Activated T-cell treated with anti-CD3 and anti-CD28 coated beads, Interleukin-2, amount 50 U/mL, for 4 hours (primary cell): ENCODE measurements at places on chromosomes 12 and 14.
A peak's percentile ranks its signal among the peaks of the same experiment; 100 is the strongest.

DNA sequence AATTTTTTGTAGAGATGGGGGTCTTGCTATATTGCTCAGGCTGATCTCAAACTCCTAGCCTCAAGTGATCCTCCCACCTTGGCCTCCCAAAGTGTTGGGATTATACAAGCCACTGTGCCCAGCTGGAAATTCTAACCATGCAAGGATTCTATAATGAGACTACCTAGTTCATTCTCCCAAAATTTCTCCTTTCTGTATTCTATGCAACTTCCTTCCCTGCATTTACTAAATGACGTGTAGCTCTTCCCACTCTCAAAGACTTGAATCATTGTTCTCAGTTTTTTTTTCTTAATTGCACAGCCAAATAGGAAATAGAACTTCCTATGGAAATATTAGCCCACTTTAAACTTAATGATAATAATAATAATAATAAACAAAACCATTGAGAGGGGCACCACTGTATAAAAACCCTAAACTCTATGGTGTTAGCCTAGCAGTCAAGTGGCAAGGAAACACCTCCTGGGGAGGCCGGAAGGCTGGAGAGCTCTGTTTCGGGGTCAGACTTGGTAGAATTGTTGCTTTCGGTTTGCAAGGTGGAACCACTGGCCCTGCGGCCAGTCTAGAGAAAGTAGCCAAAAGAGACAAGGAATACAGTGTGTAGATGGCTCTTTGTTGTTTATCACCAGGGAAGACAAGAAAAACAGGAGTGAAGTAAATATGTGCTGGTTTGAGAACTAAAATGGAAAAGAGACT is 40.0 kb upstream of the TESC start:
- DNase-seq: no peak

- DNase-seq: no peak
Measured at GRCh38 chr12:30500532-30500931, 195.1 kb downstream of the IPO8 start.

DNA sequence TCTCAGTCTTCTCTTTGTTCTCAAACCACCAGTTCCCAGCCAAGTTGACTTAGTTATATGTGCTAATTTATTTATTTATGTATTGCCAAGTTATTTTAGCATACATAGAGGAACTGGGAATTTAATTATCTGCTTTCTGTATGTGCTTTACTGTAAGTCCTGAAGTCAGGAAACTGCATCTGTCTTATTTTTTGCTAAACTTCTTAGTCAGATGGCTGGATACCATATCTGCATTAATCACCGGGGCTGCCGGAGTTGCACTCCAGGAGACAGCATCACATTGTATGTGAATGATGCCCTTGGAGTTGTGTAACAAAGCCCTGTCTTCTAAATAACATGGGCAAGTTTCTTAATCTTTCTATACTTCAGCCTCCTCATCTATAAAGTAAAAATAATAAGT is 96.2 kb downstream of the MON2 start:
- DNase-seq: no peak

DNA sequence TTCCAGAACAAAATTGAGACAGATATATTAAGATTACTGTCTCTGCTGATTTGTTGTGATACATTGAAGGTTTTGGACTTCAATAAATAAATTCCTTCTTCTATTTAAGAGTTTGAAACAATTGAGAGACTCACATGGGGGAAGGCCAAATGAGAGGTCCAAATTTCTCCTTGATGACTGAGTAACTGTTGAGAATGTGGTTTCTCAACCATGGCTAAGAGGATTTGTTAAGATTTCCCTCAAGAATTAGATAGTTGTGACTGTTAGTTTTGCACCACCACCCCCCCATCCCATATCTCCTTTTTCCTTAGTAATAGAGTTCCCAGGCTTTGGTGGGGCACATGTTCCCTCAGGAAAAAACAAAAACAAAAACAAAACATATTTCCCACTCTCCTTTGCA is 47.7 kb upstream of the IGF1 start:
- no peak for DNase-seq

GRCh38 chr12:79555028-79555925 is 135.5 kb downstream of the PAWR start:
- DNase-seq: no peak

DNA sequence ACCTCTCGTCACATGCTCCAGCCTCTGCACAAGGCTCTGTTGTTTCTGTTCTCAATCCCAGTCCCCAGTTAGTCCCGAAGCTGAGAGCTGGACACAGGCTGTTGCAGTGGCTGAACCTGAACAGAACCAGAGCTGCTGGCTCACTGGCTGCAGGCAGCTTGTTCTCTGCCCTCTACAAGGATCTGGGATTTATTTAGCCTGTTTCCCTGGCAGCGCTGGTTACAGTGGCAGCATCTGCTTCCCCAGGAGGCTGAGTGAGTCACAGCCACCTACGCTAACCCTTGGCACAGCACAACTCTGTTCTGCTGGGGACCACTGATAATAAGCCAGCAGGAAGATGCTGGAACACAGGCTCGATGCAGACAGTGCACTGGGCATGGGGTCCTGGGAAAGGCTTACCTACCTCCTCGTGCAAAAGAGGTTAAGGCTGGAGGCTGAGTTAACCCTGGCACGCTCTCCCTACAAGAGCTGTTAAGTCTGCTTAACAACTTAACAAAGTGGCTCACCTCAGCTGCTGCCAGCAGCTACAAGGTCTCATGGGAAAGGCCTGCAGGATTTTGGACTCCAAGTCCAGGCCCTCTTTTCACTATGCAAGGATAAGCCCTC is 299.6 kb downstream of the PCNX1 start:
- no peak for DNase-seq

DNA sequence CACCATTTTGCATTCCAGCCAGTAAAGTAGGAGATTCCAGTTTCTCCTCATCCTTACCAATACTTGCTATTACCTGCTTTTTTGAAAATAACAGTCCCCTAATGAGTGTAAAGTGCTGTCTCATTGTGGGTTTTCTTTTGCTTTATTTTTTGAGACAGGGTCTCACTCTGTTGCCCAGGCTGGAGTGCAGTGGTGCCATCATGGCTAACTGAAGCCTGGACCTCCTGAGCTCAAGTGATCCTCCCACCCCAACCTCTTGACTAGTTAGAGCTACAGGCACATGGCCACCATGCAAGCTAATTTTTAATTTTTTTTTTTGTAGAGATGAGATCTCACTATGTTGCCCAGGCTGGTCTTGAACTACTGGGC is 60.6 kb downstream of the NINJ2 start:
- DNase-seq: no peak

DNA sequence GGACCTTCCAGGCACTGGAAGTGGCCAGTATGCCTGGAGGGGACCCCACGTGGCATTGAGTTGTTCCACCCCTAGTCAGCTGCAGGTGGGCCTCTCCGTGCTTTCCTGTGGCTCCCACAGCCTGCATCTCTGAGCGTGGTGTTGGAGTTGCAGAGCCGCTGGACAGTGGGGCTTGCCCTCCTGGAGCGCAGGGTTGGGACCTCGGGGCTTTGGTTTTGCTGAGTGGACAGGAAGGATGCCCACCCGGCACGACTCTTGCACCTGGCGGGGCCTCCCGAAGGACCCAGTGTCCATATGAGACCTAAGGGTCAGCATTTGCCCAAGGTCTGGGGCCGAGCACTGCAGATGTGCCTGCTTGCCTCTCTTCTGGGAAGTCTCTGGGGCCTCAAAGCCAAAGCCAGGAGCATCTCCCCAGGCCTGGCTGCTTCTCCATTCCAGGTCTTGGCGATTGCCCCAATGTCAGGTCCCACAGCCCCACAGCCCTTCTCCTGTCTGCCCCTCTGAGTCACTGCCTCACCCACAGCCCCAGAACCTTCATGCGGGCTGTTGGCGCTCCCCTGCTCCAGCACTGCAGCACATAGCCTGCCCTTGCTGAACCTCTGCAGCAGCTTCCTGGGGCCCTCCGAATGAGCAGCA is 1.5 kb downstream of the PACS2 start:
- no peak for DNase-seq

- DNase-seq: no peak
Measured at GRCh38 chr14:81550001-81550637, 16.5 kb upstream of the SEL1L start.

DNA sequence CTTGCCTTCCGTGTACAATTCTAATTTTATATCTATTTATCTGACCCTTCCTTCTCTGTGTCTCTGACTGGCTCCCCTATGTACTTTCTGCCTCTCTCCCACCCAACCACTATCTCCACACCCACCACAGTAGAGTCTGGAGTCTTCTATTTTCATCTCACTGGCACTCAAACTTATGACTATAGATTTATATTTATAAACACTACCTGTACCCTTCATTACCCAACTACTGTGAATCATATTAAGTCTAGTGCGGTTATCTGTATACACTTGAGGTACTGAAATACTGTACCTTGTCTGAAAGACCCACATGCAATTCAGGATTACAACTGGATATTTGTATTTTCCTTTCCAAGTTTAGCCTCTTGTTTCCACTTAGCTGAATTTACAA is 36.1 kb downstream of the ATP2B1 start:
- no peak for DNase-seq

GRCh38 chr12:110246636-110247339 is 34.3 kb upstream of the ATP2A2 start:
- DNase-seq: no peak

DNA sequence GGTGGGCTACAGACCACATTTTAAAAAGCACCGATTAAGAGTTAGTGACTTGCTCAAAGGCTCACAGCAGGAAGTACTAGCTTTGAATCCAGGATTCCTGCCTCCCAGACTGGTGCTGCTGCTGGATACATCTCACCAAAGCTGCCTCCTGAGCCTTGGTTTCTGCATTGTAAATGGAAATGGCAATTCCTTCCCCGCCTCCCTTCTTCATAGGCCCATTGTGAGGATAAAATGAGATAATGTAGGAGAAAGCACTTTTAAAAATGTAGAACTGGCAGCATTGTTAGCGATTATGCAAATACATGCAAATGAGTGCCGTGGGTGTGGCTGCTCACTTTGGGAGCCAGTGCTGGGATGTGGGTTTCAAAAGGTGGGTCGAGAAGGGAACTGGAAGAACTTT is 15.4 kb downstream of the PDE1B start:
- DNase-seq: no peak

DNA sequence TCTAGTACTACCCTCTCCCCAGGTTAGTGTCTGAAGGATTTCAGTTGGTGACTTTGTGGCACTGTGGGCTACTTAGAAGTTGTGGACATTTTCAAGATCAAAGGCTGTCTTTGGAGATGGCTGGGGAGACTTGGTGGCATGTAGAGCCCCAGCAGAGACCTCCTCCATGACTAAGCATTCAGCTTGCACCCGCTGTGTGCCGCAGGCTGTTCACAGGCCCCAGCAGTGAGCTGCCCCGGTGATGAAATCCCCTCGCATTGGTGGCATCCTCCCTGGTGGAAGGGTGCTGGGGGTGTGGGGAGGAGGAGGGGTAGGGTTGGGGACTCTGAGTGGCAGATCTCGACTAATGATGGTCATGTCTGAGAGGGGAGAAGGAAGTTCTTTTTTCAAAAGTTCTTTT is 173.9 kb downstream of the TSPAN9 start:
- no peak for DNase-seq

DNA sequence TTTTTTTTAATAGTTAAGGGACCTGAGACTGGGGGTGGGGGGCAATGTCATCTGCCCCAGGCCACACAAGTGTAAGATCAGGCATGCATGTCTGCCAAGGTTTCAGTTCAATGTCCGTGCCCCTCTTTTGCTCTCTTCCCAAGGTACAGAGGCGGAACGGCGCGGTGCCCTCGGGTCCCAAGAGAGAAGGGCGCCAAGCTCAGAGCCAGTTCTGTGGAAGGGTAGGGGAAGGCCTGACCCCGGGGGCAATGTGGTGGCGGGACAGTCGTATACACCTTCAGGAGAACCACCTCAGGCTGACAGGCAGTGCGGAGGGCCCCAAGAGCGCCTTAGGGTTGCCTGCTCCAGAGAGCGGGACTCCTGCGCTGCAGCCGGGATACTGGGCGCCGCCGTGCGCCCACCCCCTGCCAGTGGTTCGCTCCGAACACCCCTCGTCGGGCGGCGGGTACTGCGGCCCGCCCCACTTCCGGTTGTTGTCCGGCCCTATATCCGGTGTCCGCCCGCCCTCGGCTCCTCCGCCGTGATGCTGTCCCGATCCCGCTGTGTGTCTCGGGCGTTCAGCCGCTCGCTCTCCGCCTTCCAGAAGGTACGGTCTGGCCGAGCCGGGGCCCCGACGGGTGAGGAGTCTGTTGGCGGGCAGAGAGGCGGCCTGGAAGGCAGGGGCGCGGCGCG is at the start of gene DLST:
Gene DLST (plus strand): TSS at position 486 of the 672 bp plus-strand sequence. CDS start 38 bp downstream, at position 524.
- peak; percentile 80 for DNase-seq

GRCh38 chr12:77339610-77340009 is 274.2 kb upstream of the E2F7 start:
- no peak for DNase-seq

GRCh38 chr14:75738192-75738591 is 77.1 kb downstream of the TTLL5 start:
- DNase-seq: no peak

GRCh38 chr12:29612912-29613311 is 115.4 kb upstream of the OVCH1 start:
- no peak for DNase-seq

DNA sequence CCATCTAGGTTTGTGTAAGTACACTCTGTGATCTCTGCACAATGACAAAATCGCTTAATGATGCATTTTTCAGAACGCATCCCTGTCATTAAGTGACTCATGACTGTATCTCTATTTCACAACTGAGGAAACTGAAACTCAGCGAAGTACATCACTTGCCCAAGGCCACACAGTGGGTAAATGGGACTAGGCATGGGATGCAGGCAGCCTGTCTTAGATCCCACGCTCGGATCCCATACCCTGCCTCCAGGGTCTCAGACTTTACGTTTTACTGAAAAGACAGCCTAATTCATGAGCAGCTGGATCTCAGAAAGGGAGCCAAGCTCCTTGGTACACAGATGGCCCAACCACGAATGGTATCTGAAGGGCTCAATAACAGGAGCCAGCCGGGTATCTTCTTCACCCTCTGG is 2.4 kb upstream of the MLEC start:
- DNase-seq: no peak
